Non-pigmented ciliary epithelial cell (primary cell): ENCODE measurements at places on chromosomes 16 and 17.

DNA sequence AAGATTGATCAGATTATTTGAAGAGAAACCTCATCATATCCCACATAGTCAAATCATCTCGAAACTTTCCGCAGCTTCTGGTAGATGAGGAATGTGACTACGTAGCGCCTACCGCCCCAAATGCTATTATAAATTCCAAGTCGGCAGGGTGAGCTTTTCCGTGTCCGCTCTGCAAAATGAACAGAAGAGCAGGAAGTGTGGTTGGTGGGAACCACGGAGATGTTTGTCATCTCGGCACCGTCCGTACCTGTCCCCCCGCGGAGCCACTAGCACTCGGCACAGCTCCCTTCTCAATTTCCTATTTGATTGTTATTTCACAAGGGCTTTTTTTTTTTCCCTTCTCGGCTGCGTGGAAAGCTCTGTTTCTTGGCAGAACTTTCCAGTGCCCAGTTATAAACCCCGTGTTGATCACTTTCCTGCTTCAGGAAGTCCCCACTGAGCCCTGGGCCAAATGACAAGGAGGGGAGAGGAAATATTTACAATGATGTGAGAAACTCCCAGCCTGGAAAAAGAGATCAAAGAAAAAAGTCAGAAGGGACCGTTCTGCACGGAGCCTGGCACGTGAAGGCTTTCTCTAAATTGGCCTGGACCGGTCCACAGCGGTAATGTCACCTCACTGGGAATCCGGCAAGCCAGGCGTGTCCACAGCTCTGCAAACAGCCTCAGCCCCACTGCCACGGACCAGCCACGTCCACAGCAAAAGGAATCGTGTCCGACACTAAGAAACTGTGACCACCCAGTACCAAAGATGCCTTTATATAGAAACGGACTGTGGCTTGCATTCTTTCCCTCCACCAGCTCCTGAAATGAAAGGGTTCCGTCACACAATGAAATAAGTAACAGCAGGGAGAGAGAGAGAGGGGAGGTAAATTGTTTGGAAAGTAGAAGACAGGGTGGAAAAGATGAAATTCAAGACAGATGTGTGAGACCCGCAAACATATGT, 65.0 kb downstream of the MRM3 start:
- DNase-seq = no peak

GRCh38 chr16:55557186-55557585, 9.3 kb upstream of the CAPNS2 start:
- DNase-seq = no peak

GRCh38 chr17:1976000-1976682, 49.0 kb downstream of the RTN4RL1 start:
- no peak for DNase-seq

DNA sequence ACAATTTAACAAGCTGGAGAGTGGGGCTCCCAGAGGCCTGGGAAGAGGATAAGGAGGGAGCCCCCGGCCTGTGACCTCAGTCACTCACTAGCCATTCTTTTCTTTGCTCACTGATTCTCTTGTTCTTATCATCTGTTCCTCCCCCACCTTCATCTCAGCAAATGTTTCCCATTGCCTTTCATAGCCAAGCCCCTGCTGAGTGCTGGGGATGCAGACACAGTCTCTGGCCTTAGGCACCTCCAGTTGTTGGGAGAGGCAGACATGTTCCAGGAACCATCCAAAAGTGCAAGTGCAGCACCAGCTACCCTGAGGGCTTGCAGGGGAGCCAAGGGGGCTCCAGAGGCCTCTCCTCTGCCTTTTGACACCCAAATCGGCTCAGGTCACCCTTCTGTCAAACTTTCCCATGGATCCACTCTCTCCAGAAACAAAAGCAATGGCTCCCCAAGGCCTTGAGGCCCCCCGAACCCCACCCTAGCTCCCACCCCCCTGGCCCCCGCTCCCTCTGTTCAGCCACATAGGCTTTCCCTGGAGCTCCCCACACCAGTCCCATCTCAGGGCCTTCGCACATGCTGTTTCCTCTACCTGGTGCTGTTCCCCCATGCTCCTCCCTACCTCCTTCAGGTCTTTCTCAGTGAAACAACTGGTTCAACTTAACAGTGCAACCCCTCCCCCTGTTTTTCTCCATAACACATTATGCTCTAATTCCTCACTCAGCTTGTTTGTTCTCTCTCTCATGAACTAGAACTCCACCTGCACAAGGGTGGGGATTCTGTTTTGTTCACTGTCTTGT, 14.9 kb upstream of the KCNJ12 start:
- DNase-seq = no peak

GRCh38 chr16:53973021-53973420, 269.1 kb downstream of the FTO start:
- DNase-seq = no peak

DNA sequence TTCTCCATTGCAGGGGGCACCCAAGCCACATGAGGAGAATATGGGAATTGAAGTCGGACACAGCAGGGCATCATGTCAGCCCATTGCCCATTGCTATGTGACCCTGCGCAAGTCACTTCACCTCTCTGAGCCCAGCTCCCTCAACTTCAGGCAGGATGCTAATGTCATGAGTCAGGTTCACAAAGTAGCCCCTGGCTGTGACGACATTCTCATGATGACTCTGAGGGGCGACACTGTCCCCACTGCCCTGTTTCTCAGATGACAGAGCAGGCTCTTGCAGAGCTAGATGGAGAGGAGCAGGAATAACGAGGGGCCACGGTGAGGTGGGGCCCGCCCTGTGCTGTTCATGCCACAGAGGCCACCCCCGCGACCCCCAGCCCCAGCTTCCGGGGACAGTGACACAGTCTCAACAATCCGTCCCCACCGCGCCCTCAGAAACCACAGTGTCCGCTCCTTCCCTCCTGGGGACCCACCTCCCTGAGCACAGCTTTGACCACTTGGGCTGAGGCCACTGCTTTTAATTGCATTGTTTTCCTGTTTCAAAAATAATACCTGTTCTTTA, 13.2 kb upstream of the ZNF469 start:
- no peak for DNase-seq

DNA sequence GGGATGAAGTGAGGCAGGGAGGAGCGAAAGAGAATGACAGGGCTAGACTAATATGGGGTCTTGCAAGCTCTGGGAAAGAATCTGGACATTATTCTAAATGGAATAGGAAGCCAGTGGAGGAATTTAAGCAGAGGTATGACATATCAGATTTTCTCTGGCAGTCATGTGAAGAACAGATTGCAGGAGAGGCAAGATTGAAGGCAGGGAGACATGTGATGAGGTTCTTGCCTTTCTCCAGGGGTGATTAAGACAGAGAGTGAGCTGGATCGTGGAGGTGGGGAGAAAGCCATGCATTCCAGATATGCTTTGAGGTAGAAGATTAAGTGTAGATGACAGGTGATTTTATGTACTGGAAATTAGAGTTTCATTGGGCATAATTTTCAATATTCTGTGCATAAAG, 4.3 kb upstream of the THAP11 start:
- no peak for DNase-seq

DNA sequence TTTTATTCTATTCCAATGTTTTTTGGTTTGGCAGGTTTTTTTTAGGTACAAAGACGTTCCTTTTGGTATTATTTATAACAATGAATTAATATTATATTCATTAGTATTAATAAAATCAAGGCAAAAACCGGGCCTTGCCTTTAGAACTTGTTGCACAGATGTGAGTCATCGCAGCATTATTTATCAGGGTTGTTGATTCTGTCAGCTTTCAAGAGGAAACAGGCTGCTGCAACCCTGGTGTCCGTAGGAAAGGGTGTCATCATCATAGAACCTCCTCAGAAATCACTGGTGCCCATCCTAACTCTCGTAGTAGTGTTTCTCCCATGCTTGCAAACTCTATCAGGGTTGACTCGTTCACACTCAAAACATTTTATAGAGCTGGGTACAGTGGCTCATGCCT, 10.2 kb upstream of the LRRC37B start:
- no peak for DNase-seq

DNA sequence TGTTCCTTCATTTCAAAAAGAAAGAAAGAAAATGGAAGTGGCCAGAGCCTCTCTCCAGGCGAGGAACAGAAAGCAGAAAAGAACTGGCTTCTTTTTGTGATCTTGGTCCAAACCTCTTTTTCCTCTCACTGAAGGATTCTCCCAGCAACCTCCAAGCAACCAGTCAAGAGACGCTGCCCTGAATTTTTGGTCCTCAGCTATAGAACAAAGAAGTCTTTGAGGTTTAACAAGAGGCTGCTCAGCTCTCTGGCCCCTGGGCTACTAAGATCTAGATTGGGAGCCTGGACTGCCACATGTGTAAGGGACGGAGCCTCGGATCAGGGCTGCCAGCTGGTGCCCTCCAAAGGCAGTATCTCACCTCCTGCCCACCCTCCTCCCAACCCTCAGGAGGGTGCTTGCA, 62.6 kb downstream of the AXIN2 start:
- DNase-seq = no peak

DNA sequence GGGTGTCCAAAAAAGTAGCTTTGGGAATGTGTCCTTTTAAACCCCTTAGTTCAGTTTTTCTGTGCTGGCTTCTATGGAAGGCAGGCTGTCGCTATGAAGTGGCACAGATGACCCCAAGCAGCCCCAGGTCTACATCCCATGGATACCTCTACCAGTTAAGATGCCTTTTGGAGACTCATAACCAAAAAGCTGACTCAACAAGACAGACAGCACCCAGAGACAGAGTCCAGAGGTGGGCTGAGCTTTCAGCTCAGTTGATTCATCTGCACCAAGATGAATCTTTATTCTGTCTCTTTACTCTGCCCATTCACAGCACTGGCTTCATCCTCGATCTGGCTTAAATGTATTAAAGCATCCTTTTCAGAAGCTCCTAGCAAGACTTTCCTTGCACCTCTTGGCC, 29.8 kb upstream of the RBBP6 start:
- no peak for DNase-seq

- no peak for DNase-seq
These were observed 28.7 kb upstream of the FASN start for GRCh38 chr17:82126556-82127314.

DNA sequence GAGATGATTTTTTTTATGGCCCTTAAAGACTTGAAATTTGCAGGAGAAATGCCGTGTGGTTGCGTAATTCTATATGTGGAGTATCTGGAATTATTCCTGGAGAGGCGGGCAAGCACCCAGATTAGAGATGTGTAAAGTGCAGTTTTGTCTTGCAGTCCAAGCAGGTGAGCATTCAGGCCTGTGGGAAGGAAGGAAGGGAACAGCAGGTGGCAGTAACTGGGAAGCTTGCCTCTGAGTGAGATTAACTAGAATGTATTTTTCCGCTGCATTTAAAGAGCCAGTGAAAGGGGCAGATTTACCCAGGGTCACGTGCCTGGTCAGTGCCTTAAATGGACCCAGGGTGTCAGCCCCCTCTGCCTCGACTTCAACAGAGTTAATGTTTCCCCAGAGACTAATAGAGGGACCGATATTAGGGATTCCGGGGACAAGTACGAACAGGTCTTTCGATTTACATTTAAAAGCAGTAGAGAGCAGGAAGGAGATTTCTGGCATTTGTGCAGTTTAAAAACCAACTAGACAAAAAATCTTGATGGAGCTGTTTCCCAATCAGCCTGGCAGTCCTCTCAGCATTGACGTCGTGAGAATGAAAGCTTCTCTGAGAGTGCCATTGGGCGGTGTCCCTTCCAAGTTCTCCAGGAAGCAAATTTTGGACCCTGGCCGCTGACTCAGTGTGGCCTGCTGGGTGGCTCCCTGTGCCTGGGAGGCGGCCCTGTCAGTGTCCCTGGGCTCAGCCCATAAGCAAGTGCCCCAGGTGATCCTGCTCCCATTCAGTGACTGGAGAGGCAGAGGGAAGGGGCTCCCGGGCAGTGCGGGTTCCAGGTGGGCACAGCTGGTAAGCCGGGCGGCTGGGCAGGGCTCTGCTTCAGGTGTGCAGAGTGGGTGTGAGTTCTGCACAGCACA, 38.2 kb downstream of the KSR1 start:
- no peak for DNase-seq

- DNase-seq = no peak
These were observed 40.1 kb downstream of the YPEL2 start for GRCh38 chr17:59371416-59372100.

GRCh38 chr17:17151541-17151940, 54.6 kb downstream of the PLD6 start:
- DNase-seq = no peak

DNA sequence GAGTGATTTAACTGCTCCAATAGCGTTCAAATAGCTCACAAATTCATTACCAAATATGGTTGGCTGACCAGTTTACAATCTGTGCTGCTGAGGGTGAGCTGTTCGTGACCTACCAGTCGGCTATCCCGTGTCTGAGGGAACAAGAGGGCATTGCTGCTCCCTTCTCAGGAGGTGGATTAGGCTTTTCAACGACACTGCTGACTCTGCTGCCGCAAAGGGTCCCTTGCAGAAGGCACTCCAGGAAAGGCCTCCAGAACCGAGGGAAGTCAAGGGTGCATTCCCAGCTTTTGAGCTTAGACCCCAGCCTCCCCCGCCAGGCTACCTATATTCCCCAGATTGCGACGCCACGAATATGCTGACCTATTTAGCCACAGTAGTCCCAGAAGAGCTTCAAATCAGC, 32.3 kb downstream of the GJC1 start:
- no peak for DNase-seq

- DNase-seq = no peak
These were observed 514 bp downstream of the THRA start for GRCh38 chr17:40063187-40063771.

DNA sequence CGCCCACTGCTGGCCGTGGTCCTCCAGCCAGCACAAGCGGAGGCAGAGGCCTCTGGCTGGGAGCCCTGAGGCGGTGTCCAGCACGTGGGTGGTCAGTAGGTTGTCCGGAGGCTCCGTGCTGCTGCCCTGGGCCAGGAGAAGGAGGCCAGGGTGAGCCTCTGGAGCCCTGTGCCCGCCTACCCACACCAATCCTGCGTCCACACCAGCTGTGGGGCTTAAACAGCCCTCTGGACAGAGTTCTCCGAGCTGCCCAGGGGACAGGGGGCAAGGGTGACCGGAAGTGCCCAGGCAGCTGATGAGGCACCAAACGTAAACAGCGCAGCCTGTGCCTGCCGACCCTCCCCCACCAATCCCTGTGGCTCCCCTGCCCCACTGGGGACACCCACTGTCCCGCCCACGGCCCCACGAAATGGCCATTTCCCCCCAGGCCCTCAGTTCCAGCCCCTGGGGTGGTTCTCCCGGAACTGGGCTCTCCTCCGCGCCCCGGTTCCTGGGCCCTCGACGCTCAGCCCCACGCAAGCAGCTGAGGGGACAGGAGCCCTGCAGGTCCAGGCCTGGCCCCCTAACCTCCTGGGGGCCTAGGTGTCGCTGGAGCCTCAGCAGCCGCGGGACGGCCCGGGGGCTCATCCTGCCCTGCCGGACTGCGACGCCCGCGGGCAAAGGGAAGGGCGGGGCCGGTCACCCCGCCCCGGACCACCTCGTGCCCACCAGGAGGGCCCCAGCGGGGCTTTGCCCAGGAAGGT, 27.9 kb upstream of the DBNDD1 start:
- no peak for DNase-seq
